Body of pancreas (tissue), 4 donors: ENCODE measurements at places on chromosomes 6 and 20. TPM values are rescaled to one million over a fixed set of nuclear protein-coding genes. Genes with fewer than 3 reads are reported as not detected.

- DNase-seq: no peak
Observed at GRCh38 chr6:158717341-158718330, 67.8 kb downstream of the SYTL3 start.

DNA sequence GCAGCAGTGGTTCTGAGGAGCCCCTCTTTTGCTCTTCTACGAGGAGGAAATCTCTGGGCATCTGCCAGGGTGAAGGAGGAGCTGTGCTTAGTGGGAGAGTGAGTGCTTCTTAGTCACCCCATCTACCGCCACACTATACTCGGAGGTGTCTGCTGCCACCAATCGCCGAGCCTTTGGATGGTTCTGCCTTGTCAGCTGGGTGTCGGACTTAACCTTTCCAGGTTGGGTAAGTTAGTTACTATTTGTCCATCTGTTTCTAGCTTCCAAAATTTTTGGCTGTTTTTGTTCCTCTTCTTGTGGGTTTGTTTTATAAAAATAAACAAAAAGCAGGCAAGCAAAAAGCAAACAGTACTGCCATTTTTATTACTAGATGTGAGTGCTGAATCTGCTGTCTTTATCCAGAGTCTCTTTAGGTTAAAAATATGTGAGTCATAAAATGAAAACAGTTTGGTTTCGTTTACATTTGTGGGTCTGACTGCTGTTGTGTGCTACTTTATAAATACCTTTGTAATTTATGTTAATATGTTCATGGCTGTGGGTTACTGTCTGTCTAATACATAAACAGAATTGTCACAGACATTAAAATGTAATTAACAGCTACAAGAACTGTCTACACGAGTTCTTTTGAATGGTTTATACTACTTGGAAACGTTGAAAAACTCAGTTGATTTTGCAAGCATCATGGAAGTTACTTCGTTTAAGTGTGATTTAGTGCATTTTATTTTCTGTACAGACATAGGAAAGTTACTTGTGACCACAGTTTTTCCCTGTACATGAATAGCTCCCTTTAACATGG is 89.2 kb downstream of the ARID1B start:
- DNase-seq: no peak

The CAGE1 gene
- not detected for total RNA-seq

DNA sequence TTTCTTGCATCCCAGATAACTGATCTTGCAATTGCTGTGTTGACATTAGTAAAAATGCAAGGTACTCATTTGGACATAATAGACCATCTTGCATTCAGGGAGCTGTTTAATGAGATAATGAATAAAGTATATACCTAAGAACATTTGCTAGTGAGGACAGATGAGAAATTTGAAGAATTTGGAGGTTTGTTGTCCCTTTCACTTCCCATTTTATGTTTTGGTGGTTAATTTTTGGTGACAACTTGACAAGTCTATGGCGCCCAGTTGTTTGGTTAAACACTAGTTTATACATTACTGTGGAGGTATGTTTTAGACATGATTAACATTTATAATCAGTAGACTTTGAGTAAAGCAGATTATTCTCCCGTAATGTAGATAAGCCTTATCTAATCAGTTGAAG is 300.2 kb upstream of the SYNCRIP start:
- DNase-seq: no peak

DNA sequence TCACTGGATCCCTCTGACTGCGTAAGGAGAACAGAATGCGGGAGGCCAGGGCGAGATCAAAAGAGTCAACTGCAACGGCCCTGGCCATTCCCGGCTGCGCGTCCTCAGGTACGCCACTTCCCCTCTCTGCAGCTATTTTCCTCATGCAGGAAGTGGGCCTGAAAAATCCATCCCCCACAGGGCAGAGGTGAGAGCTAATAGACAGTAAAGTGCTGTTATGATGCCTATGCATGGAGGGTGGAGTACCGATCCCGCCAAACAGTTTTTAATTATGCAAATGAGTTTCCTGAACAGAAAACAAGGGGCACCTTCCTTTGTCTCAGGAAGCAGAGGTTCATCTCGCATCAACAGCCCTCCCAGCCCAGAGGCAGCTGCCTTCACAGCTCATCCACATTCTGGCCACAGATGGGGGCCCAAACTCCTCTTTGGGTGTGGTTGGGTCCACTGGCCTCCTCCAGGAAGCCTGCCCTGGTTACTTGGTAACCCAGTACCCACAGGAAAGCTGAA is 9.3 kb downstream of the PREX1 start:
- DNase-seq: no peak

- DNase-seq: no peak
Observed at GRCh38 chr6:134744301-134744700, 205.6 kb downstream of the ALDH8A1 start.

DNA sequence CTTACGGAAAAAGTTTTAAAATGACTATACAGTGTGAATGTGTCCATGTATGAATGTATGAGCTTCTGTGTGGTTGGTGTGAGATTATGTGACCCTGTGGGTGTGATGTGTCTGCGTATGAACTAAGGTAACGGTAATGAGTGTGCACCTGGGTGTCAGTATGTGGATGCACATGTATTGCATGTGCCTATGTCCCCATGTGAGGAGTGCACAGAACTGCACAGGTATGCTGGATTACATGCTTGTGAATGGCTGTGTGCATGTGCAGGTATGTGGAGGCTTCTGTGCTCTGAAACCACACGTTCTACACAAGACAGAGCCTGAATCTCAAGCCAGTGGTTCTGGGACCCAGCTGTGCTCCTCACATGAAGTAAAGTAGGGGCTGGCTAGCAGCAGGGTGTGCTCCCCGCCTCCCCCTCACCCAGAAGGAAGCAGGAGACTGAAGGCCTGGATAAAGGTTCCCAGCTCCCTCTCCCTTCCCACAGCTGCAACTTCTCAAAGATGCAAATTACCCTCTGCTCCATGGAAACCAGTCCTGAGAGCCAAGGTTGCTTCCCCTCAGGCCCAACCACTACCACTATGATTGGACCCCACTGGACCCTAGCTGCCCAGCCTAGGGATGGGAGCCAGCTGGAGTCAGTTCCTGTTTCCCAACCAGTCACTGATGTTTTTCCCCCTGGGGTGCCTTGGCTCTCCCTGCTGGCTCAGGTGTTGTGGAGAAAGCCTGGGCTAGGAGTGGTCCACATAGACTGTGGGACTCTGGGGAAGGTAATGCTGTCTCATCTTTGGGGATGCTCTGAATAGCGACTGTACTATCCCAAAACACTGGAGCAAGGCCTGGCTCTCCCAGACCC is 24.8 kb upstream of the SPDEF start:
- no peak for DNase-seq

DNA sequence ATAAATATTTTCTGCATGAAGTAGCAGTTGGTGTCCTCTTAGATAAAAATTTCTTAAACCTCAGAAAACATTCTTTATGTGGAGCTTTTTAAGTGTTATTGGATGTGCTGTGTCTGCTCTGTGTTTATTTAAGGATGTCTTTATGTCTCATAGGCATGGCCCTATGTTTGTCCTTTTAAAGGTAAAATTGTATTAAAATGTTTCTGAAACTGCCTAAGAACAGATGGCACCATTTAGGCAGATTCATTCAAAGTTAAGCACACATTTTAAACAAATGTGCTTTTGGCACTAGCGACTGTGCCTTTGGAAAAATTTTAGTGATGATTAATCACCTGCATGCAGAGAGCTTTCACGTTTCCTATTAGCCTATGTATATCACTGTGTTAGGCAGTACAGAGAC is 125.2 kb downstream of the KIF6 start:
- no peak for DNase-seq

GRCh38 chr6:15518878-15519277 is 143.9 kb downstream of the DTNBP1 start:
- DNase-seq: no peak

- no peak for DNase-seq
Observed at GRCh38 chr6:130776287-130776925, 50.8 kb upstream of the SMLR1 start.

DNA sequence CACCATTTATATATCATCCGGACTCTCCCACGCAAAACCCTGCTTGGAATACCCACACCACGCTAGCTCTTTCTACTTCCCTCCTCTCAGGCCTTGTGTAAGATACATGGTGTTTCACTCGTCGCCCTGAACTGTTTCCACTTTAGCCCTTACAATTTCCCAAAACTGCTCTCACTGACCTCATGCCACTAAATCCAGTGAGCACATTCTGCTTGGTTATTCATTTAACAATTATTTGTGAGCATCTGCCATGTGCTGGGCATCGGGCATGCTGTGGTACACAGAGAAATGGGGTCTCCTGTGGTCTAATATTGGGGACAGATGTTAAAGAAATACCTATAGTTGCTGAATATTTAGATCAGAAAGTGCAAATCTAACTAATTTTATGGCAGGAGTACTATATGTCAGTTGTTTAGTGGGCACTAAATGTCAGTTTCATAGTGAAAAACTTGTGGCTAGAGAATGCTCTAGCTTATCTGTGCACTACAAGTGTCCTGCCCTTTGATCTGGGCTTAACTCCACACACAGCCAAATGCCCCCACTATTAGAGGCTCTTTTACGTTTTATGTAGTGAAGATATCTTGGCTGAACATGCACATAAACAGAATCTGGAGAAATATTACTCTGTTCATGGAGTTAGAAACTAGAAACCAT is 41.0 kb downstream of the PLEKHG1 start:
- no peak for DNase-seq

The SLC22A7 gene
- not detected for total RNA-seq

The OOEP gene
- not detected for total RNA-seq

GRCh38 chr20:41696428-41696827 is 78.3 kb upstream of the CHD6 start:
- no peak for DNase-seq

The C6orf141 gene
- total RNA-seq: 11.4 TPM

The BCAS1 gene
- total RNA-seq: not detected

GRCh38 chr20:62266851-62267250 is 28.5 kb downstream of the OSBPL2 start:
- no peak for DNase-seq

The FAM229B gene
- total RNA-seq: 3.6 TPM

The LCA5 gene
- 2.6 TPM for total RNA-seq
